Activated T-helper 1 cell treated with Interleukin-2 at 50 U/mL for 16 hours (primary cell): ENCODE measurements at places on chromosomes 12 and 14.

DNA sequence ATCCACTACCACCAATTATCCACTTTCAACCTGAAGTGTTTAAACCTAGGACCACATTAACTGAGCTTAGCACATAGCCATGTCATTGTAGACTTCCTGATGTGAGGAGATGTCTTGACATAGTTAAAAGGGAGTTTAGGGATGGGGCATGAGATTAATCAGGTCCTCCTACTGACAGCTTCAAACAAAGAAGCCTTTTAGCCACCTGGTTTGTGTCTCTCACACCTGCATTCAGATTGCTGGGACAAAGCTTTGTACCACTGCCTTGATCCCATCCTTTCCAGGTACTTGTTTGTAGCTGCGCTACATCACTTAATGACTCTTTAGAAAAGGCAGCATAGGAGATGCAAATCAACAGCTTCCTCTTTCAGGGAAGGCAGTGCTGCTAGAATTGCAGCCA, 340.7 kb upstream of the DDHD1 start:
- DNase-seq = no peak

GRCh38 chr14:100778526-100778882, 47.4 kb upstream of the MEG3 start:
- DNase-seq = no peak

GRCh38 chr12:32091696-32092095, 15.0 kb upstream of the BICD1 start:
- no peak for DNase-seq

DNA sequence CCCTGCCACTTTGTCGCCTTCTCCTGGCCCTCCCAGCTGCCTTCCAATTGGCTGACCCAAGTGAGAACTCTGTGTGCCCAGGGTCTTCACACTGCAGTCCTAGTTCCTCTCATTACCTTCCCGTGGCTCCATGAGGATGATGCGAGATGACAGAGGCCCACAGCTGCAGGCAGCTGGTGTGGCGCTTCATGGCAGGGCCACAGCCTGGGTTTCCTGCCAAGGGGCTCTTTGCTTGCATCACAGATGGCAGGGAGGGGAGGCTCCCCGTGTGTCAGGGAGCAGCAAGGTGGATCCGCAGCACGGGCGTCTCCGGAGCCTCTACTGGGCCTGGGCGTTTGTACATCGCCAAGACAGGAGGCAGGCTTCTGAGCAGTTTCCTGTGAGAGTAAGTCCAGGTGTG, 28.9 kb downstream of the DEGS2 start:
- no peak for DNase-seq

GRCh38 chr14:96754845-96755184, 42.4 kb upstream of the VRK1 start:
- no peak for DNase-seq

GRCh38 chr14:106436310-106436905, 910.0 kb downstream of the TMEM121 start:
- DNase-seq = peak; percentile 59

DNA sequence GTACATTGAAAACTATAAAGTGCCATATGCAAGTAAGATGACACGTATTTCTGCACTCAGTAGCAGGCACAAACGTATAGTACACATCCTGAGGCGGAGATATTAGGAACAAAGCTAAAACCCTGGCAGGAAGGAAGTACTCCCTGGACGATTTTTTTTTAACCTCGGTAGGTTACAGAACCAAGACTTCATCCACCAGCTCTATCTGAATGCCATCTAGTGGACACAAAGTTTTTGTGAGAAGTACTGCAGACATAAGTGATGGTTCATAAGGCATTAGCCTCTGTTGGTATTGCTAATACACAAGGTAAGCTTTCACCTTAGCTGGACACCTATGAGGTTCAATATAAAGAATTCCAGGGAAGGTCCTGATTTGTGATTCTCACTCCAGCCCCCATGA, 83.0 kb upstream of the CCDC196 start:
- no peak for DNase-seq

GRCh38 chr12:66584673-66585072, 94.2 kb downstream of the GRIP1 start:
- DNase-seq = no peak

DNA sequence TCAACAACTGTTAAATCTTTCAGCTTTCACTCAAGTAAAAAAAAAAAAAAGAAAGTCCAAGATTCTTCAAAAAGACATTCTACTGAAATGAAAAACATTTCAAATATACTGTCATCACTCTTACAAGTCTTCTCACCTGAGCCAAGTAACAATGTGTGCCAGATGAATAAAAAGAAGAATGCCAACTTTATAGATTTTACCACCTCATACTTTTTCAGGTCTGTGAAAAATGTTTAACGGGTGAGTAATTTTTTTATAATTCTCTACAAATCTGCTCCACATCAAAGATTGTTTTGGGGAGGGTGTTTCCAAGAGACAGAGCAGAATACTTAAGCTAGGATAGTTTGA, 181.0 kb upstream of the BMP4 start:
- no peak for DNase-seq

DNA sequence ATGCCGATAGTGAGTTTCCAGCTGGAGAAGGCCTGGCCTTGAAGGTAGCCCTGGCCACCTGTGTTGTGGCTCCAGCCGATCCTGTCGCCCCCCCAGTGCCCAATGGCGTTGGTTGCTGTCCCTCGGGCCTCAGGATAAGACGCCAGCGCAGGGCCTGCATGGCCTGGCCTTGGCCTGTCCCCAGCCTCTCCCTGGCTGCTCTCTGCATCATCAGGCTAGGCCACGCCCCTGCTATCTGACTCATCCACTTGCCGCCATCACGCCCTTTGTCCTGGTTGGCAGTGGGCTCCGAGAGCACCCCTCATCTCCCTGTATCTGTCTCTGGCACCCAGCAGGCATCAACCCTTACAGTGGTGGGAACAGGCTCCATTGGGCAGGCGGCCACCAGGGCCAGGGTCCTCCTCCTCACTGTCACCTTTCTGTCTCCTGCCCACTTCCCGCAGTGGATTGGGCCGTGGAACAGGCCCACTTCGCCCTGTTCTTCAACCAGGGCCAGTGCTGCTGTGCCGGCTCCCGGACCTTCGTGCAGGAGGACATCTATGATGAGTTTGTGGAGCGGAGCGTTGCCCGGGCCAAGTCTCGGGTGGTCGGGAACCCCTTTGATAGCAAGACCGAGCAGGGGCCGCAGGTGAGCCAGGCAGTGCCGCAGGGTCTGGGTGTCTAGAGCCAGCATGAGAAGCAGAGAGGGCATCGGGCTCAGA, 25.6 kb downstream of the ALDH2 start:
- no peak for DNase-seq

DNA sequence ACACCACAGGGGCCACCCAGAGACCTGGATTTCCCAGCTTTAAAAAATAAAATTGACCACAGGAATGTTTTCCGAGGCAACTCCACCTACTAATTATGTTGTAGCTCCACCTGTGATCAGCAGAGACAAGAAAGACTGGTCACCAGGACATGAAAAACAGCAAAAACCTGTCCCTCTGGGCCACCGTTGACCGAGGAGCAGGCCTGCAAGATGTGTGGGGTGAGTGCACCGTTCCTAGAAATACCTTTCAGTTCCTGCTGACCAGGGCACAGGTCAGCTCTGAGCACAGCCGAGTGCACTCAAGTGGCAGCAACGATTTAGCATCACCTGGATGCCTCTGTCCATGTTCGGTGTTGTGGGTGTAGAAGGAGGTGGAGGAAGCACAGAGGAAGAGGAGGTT, 16.9 kb downstream of the FZD10 start:
- no peak for DNase-seq

GRCh38 chr14:60805841-60806430, 71.4 kb downstream of the MNAT1 start:
- DNase-seq = no peak

DNA sequence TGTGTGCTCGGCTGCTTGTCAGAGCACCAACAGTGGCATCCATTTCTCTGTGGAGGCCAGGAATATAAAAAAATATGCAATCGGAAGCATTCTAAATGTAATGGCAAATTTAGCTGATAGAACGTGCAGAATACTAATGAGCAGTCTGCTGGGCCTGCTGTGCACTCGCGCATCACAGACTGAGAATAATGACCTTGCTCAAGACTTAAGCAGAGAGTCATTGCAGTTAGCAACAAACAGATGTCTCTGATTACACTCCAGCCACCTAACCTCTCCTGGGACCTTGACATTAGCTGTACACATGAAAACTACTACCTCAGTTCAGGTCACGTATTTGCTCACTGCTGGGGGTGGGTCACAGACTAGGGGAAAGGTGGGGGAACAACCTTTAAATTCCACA, 269.2 kb upstream of the DAAM1 start:
- no peak for DNase-seq

- no peak for DNase-seq
Observed at GRCh38 chr14:64745511-64746091, 41.4 kb downstream of the PLEKHG3 start.

DNA sequence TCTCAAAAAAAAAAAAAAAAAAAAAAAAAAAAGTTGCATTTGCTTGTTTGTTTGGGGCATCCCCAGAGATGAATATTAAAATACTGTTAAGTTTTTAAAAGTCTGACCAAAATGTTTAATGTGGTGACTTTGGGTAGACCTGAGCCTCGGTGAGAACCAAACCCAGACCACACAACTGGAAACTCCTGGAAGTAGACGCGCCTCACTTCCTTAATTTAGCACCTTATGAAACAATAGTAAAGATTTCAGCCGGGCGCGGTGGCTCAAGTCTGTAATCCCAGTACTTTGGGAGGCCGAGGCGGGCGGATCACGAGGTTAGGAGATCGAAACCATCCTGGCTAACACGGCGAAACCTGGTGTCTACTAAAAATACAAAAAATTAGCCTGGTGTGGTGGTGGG, 9.3 kb downstream of the NFKBIA start:
- DNase-seq = no peak

GRCh38 chr12:46414591-46415268, 42.2 kb upstream of the SLC38A2 start:
- no peak for DNase-seq

- DNase-seq = no peak
Observed at GRCh38 chr14:96098309-96098998, 59.3 kb downstream of the C14orf132 start.
